ENCODE measurements at places on chromosomes 6 and 20. TPM values are rescaled to one million over a fixed set of nuclear protein-coding genes. Genes with fewer than 3 reads are reported as not detected.

- peak; percentile 64 for DNase-seq
Measured at GRCh38 chr20:62141397-62142251, 1.6 kb downstream of the PSMA7 start.

- no peak for DNase-seq
Measured at GRCh38 chr20:235891-236290, 8.8 kb downstream of the DEFB129 start.

DNA sequence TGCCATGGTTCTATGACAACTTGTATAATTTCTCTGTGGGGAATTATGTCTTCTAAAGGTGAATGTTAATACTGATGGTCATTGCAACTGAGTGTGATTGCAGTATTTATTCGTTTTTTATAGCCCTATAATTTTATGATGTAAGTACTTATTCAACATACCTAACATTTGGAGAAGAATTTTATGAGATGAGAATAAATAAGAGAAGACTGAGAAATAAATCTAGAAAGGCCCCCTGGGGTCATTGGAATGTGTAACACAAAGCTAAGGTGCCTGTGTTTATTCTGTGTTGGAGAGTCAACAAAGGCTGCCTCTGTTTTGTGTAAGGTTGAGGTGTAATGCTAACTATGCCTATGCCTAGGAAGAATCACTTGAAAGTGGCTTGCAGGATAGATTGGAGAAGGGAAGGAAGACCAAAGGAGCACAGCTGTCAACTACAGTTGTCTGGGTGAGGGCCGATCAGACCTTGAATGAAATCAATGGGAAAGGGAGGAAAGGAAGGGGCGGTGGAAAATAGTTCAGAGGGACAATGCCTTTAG, 1076.7 kb downstream of the KIF16B start:
- DNase-seq = no peak

Gene C6orf132
- 2.0 TPM for total RNA-seq

Gene KIAA1755
- 7.9 TPM for total RNA-seq

DNA sequence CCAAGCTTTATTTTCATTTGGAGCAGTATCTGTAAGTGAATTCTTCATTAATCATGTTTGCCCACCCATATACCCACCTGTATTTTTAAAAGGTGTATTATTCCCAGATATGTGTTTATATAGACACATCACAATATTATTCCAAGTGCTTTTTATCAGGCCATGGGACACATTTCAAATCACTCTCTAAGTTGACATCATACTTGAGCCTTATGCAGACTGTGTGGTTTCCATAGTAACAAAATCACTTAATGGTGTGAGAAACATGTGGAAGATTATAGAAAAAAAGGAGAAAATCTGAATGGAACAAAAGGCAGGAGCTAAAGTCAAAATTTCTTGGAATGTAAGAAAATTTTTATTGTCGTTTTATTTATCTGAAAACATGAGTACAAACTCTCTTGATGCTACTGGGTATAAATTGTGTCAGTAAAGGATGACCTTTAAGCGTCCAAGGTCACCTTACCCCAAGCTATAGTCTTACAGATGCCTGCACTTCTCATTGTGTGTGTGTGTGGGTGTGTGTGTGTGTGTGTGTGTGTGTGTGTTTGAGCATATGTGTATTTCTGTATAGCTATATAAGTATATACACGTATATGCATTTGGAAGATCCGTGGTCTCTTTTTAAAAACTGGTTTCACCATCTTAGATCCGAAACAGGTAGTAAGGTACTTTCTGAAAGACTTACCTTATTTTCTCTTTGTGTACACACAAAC, 79.8 kb upstream of the CCN6 start:
- DNase-seq = no peak

GRCh38 chr6:4560221-4561077, 215.8 kb upstream of the CDYL start:
- no peak for DNase-seq

GRCh38 chr6:154594496-154595198, 84.2 kb upstream of the CNKSR3 start:
- DNase-seq = no peak

Gene MUC21
- not detected for total RNA-seq

DNA sequence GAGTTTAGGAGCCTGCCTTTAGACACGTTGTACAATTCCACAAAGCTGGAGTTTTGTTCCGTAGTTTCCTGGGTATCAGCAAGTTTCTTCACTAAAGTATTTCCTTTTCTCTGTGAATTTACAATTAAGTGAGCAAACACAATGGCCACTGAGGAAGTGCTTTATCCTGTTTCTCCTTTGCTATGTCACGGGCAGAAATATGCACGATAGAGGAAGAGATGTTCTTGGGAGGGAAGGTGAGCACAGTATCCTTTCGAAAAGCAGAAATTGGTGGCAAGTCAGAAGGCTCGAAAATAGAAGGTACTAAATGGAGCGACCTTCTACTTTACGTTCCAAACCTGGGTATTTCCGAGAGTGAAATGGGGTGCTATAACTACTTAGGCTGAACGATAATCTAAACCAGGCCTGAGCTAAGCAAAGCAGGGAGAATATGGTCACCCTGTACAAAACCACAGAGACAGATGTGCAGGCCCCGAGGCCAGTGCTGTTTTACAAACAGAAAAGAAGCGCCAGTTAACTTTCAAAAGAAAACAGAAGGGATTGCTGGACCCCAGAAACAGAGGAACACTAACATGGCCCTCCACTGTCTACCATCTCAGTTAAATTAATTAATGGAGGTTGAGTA, 259.6 kb downstream of the TBC1D7 start:
- no peak for DNase-seq

Gene DDR1
- total RNA-seq = 32.5 TPM

- DNase-seq = no peak
Measured at GRCh38 chr6:17768388-17768787, 61.7 kb upstream of the NUP153 start.

DNA sequence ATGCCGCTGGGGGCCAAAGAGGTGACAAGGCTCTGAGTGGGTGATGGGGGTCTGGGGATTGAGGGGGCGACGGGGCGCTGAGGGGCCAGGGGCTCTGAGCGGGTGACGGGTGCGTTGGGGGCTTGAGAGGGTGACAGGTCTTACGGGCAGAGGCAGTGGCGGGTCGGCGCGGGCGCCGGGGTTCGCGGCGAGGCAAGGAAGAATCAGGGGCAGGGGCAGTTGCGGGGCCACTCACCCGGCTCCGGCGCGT, 146 bp downstream of the ZNFX1 start:
- DNase-seq = no peak

DNA sequence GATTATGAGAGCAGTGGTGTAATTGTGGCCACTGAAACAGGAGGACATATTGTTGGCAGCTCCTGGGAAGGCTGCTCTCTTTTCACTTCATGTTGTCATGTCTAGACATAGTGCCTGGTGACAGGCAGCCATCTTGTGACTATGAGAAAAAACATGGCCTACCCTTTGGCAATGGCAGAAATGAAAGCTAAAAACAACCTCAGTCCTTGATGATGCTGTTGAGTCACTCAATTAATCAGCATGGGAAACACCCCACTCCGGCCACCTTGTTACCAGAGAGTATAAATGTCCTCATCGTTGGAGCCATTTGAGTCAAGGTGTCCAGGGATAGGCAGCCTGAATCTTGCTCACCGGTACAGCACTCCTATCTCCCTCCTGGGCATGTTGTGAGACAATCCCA, 31.2 kb upstream of the HMGA1 start:
- DNase-seq = no peak

Gene PRSS35
- total RNA-seq = not detected

DNA sequence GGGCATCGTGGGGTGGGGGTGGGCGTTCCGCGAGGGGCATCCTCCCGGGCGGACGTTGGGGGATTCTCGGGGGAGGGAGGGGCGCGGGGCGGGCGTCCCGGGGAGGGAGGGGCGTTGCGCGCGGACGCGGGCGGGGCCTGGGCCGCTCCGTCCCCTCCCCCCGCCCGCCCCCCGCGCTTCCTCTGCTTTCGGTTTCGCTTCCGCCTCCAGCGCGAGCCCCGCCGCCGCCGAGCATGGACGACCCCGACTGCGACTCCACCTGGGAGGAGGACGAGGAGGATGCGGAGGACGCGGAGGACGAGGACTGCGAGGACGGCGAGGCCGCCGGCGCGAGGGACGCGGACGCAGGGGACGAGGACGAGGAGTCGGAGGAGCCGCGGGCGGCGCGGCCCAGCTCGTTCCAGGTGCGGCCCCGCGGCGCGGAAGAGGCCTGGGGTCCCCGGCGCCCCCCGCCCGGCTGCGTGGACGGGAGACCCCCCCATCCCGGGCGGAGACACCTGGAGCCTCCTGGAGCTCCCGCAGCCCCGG, at the start of gene OGFR:
Gene OGFR (plus strand): TSS at position 209 of the 528 bp plus-strand sequence. CDS start 25 bp downstream, at position 234.
- peak; percentile 85 for DNase-seq

Gene BPIFB2
- total RNA-seq = not detected

GRCh38 chr20:58349570-58349969, 39.5 kb upstream of the VAPB start:
- no peak for DNase-seq

DNA sequence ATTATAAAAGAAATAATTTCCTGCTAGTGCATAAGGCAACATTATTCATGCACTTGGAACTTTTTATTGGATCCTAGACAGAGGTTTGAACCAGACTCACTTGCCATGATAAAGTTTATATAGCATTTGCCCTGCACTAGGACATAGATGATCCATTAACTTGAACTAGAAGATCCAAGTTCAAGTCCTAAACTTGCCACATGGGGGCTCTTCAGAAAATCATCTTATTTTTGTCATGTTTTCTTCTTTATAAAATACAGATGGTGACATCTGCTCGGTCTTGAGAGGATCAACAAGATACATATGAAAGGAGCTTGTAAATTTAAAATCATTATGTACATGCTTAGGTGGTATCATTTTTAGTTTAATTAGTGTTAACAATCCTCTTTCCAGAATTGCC, 94.5 kb downstream of the SIM1 start:
- no peak for DNase-seq
